ENCODE measurements at places on chromosomes 4 and X.

DNA sequence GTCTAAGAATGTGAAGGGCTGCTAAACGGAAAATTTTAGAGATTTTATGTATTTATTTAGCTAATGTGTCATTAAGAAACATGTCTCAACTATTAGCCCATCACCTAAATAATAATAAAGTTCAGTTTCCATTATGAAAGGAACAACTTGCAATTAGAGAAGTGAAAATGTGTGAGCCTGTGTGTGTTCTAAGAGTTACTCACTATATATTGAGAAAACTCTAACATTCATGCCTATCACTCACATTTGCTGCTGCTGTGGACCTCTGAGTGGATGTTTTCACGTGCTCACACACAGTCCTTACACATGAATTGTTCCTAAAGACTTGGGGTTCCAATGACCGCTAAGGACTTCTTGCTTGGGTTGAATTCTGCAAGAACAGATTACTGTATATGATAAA, 364.0 kb downstream of the TMA16 start:
- no peak for DNase-seq

GRCh38 chr4:152815078-152815477, 35.3 kb downstream of the ARFIP1 start:
- no peak for DNase-seq

GRCh38 chr4:158250321-158250720, 40.0 kb downstream of the TMEM144 start:
- DNase-seq: no peak

DNA sequence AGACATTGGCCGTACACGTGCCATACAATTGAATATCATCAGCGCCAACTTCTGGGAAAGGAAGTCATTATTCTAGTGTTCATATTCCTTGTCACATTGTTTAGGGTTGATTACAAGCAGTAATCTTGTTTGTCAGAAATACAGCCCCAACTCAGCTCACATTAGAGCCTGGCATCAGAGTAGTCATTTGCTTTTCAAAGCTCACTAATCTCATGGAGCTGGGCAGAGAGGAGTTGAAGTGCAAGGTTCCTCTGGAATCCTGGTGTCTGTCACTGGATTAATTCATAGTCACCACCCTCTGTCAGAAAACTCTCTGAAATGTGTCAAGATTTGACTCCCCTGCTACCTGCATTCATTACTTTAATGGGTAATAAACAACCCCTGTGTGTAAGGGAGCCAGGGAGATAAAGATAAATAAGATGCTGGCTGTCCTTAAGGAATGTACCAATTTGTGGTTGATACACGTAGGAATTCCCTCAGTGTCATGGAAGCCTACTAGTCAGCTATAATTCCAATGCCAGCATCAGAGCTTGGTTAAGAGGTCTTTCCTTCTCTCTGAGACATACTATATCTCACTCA, 43.7 kb upstream of the S100G start:
- no peak for DNase-seq

DNA sequence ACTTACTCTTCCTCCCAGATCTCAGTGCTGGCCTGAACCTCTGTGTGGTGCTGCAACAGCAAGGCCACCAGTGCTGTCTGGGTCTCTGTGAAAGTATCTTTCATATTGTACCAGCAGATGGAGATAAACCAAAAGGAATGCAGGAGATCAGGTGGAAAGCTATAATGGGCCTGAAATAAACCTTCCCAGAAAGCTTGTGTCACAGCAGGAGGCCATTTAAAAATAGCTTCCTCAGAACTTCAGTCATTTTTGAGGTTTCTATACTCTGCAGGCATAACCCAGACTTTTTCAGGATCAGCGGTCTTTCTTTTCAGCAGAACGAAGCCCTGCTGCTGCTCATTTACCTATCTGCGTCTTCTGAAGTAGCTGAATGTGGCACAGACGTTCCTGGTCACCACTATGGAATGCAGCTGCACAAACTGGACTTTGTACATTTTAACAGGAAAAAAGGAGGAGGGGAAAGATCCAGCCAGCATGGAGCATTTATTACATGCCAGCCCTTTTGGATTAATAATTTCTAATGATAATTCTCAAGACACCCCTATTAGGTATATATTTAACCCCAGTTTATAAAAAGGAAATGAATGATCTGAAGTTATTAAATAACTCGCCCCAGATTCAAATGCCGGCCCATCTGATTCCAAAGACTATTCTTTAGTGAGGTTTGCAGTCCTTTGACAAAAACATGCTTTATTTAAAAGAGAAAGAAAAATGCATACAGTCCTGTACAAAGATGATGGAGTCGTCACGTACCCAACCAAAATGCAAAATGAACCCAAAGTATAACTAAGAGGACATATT, 119.7 kb downstream of the NFKB1 start:
- DNase-seq: no peak

GRCh38 chr4:188879598-188879997, 740.4 kb downstream of the TRIML1 start:
- DNase-seq: no peak

- DNase-seq: no peak
Measured at GRCh38 chr4:41538017-41538733, at the start of gene LIMCH1. TSS of gene LIMCH1 (plus strand) at chr4:41538157. CDS start at chr4:41605996, 67,839 bp downstream.

DNA sequence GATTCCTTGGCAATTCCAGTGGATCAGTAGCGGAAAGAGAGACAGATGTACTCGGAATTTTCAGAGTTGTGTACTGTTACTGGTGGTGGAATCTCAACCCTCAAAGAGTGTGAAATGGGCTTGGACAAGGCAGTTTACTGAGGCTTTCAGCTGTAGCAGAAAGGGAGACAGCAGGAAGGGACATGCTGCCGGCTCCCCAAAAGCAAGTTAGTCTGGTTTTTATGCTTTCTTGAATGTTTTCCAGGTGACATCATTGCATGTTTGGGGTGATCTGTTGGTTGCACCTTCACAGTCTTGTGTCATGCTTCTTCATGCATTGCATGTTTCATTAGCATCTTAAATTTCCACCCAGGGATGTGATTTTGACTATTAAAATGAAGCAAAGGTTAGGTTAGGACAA, 1282.2 kb downstream of the ADGRL3 start:
- no peak for DNase-seq

DNA sequence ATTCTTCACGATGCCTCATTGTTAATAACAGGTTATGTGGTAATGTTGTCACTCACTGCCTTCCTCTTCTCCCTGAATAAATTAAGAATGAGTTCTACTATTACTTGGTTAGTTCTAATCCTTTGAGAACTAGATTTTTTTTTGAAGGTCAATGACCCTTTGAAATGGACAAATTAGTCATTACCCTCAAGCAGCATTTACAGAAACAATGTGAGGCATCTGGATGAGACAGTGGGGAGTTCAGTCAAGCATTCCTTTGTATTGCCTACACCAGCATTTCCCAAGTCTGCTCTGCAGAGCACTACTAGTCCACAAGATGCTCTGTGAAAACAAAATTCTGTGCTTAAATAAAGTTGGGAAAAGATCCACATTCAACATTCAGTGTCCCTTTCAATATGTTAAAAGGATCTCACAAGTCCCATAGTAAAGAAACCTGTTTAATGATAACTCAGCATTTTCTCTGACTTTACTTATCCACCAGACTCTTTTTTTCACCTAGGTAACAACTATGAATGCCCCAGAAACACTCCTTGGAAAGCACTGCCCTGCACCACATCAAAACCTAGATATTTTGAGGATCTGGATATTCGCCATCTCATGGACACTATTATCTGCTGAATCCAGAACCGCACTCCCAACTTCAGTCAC, 60.6 kb downstream of the CHRDL1 start:
- no peak for DNase-seq

GRCh38 chr4:150244600-150244999, 166.4 kb downstream of the DCLK2 start:
- no peak for DNase-seq

- no peak for DNase-seq
Measured at GRCh38 chr4:87067124-87067885, 132.5 kb downstream of the AFF1 start.

DNA sequence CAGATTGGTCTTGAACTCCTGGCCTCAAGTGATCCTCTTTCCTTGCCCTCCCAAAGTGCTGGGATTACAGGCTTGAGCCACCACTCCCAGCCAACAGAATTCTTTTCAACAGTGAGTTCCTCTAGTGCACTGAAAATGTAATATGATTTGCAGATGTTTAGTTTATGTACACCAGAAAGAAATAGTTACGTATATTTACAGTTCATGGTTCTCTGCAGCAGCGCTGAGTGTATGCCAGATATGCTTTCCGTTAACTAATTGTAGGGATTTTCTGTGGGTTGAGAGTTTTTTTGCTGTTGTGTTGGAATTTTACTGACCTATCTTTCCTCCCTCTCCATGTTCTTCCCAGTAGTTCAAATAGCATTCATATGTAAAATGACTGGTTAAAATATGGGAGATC, 44.0 kb downstream of the GAB1 start:
- no peak for DNase-seq

DNA sequence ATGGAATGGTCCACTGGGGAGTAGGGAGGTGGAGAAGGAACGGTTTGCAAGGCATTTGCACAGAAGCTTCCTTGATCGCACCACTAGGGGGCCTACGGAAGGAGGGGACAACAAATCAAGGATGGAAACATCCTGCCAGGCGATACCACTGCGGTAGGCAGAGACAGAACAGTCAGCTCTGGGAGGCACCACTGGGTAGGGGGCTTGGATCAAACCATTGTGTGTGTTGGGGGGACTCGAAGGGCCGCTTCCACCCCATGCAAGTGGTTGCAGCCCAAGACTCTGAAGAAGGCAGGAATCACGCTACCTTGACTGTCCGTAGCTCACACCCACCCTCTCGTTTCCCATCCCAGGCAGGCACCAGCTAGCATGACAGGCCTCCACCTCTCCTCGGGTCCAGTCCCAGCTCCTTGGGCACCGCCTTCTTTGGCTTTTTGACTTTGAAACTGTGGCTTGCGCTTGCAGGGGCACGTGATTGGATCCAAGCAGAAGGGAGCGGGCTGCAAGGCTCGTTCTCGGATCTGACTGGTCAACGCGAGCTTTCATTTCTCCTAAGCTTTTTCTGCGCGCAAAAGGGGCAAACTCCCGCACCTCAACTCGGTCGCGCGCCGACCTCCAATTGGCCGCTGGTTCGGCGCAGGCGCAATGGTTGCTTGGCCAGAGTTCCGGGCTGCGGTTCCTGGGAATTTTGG, 28.4 kb downstream of the GAGE1 start:
- DNase-seq: no peak

Data from stimulated activated CD8-positive, alpha-beta memory T cell treated with anti-CD3 and anti-CD28 coated beads, Interleukin-15, amount 100 ng/mL, for 1 hour (primary cell).